ENCODE measurements at places on chromosomes 4 and X.
A peak's percentile ranks its signal among the peaks of the same experiment; 100 is the strongest.

DNA sequence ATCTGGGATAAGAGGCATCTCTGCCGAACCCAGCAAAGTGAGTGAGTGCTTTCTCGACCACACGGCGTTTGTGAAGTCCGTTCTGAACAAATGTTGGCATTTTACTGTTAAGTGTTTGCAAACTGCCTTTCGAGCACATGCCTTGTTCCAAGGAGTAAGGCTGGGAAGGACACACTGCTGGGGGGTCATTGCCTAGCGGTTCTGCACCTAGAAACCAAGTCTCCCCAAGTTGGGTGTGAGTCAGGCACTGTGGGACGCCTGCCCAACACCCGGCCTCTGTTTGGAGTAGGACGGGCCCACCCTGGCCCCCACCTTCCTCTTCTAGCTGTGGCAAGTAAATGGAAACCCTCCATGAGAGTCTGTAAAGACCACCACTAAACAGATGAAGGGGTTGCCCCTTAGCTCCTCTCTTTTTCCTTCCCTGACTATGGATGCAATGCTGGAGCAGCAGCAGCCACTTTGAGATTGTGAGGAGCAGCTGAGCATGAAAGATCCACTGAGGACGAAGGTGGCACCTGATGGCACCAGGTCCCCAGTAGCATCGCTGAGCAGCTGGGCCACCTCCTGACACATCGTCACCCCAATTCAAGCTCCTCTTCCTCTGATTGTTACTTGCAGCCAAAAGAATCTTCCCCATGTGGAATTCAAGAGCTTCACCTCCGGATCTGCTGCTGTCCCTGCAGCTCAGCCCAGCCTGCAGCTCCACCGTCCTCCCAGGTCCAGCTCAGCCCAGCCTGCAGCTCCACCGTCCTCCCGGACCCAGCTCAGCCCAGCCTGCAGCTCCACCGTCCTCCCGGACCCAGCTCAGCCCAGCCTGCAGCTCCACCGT, 6.3 kb downstream of the CPLX1 start:
- no peak for DNase-seq

DNA sequence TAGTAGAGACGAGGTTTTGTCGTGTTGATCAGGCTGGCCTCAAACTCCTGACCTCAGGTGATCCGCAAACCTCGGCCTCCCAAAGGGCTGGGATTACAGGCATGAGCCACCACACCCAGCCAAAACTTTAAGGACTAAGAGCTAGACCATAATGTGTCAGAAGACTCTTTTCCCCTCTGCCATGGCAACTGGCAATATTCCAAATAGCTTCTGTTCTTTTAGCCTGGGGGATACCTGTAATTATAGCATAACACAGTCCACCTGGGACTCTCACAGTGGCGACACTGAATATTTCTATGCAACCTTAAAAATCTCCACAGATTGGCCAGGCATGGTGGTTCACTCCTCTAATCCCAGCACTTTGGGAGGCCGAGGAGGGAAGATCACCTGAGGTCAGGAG, 45.5 kb upstream of the RBM47 start:
- DNase-seq, result no peak

DNA sequence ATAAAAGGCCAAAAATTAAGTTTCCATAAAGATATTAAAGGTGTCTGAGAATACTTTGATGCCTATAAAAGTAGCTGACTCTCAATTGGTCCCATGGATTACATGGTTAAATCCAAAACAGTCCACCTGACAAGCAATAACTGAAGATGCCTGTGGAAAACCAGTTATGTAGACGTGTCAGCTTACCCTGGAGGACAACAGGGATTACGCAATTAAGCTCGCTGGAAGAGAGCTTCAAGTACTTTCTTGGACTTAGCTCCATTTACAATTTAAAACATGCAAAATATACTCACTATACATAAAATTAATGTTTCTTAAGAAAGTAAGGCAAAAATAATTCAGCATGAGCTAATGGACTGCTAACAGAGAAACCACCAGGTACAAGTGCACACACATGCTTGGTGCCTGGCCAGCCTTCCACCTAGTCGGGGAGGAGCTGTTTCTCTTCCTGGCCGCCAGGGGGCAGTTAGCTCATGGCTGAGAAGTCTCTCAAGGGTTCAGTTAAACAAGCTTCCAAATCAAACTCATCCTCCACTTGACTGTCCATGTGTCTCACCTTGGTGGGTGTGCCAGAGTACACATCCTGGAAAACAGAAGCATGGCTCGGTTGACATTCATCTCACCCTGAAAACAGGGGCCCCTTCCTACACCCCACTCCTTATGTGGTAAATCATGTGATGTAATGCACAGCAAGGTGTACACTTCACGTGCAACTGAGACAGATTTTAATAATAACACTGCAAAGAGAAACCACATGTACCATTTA, 9.2 kb upstream of the FAM53A start:
- DNase-seq, result peak; percentile 66

- DNase-seq, result no peak
Measured at GRCh38 chrX:153560000-153560399, 38.9 kb downstream of the CCNQ start.

DNA sequence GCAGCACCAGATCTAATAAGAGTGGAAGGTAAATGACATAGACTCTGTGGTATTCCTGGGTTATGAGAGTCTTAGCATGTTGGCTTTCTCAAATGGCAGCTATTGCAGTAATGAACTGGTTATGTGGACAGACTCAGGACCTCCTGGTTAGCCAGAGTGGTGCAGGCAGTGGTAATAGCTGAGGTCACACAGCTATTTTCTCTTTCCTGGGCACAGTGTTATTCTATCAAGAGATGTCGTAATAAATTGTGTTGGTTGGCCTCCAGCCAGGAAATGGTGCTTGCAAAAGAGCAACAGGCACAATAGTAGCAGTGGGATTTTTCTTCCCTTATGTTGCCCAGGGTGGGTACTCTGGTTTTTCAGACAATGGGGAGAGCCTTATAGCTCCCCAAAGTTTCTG, 279.2 kb upstream of the FGF16 start:
- DNase-seq, result no peak
